ENCODE measurements at places on chromosomes 6 and 20.

- DNase-seq: no peak
Observed at GRCh38 chr20:44399446-44399845, 43.9 kb downstream of the HNF4A start.

GRCh38 chr6:81194374-81194773, 558.1 kb downstream of the TENT5A start:
- DNase-seq: no peak

GRCh38 chr6:132382630-132383175, 18.6 kb downstream of the MOXD1 start:
- no peak for DNase-seq

DNA sequence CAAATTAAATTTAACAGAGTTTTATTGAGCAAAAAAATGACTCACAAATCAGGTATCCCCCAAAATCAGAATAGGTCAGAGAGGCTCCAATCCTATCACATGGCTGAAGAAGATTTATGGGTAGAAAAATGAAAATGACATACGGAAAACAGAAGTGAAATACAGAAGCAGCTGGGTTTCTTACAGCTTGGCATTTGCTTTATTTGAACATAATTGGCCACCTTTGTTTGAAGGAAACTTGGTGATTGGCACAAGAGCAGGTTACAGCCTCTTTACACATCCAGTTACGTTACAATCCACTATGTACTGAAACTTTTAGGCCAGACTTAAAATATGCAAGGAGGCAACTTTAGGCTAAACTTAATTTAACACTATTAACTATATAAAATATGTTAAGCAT, 11.7 kb upstream of the TREM2 start:
- DNase-seq: no peak

- DNase-seq: no peak
Observed at GRCh38 chr6:160239929-160240690, 18.5 kb downstream of the SLC22A2 start.

DNA sequence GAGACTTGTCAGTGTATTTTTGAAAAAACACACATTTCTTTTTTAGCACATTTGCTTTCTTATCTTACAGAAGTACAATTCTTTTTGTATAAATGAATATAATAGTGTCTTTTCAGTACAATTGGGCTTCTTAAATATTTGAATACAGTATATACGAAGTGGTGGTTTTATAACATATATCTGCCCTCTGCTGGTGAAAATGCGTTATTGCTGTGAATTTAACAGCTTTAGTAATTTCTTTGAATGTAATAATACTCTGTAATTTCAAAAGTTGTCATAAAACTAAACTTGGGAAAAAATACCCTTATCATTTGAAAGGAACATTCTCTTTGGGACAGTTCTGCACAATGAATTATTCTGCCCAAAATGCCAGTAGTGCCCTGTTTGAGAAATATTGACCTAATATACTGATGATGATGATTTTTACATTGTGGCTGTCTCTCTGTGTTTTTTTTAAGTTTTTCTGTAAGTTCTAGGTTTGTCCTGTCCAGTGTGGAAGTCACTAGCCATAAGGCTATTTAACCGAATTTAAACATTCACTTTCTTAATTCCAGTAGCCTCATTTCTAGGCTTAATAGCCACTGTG, 19.0 kb downstream of the SMAP1 start:
- DNase-seq: peak; percentile 33
